GM13977 (cell line): ENCODE measurements at places on chromosomes 7 and 10.
A peak's percentile ranks its signal among the peaks of the same experiment; 100 is the strongest.

DNA sequence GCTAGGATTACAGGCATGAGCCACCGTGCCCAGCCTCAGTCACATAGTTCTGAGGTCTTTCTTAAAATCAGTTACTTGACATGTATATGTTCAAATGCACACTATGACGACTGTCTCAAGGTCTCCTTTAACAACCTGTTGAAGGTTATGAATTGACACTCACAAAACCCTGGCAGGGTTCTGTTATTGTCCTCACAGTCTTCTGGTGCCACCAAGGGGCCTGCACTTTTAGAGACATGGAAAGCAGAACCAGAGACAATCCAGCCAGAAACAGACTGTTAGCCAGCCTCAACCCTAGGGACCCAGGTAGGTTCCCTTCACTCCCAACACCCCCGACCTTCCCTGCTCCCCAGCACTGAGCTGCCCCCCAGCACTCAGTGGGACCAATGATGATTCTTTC lies 26.4 kb downstream of the TEX36 start:
- DNase-seq: no peak

- no peak for DNase-seq
These were observed 128.8 kb downstream of the LHPP start for GRCh38 chr10:124590216-124591122.

GRCh38 chr7:55508221-55509011 lies 63.9 kb downstream of the VOPP1 start:
- peak; percentile 54 for DNase-seq

- DNase-seq: no peak
These were observed 88.9 kb downstream of the GPR26 start for GRCh38 chr10:123755061-123755460.

GRCh38 chr7:134329614-134330346 lies 13.1 kb upstream of the SLC35B4 start:
- no peak for DNase-seq

DNA sequence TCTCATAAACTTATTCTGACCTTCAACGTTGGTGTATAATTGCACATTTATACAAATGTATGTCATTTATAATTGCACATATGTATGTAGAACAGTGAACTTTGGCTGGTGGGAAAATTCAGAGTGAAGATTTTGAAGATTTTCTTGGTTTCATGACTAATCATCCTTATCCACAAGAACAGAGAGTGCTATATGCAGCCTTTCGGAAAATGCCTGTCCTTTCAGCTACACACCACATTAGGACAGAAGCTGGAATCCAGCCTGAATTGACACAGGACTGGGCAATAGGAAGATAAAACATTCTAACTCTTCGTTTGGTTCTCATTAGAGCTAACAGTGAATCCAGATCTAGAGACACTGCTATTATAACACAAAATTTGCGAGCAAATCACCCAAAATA lies 166.2 kb downstream of the PDE1C start:
- DNase-seq: no peak

- no peak for DNase-seq
These were observed 264.5 kb downstream of the HDAC9 start for GRCh38 chr7:18760046-18760445.

DNA sequence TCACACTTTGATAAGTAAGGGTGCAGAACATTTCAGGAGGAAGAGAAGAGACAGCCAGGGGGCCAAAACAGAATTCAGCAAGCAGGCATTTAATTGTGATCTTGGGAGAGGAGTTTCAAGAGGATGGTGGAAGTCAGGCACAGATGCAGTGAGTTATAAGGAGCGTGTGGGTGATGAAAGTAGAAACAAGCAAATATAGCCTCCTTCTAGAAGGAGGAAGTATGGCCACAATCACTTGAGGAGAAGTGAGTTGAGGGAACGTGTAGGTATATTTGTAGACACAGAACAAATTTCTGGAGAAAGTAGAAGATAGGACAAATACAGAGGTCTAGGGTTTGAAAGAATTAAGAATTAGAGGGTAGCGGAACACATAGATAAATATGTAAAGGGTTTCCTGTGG lies 165.8 kb downstream of the CACNB2 start:
- no peak for DNase-seq

DNA sequence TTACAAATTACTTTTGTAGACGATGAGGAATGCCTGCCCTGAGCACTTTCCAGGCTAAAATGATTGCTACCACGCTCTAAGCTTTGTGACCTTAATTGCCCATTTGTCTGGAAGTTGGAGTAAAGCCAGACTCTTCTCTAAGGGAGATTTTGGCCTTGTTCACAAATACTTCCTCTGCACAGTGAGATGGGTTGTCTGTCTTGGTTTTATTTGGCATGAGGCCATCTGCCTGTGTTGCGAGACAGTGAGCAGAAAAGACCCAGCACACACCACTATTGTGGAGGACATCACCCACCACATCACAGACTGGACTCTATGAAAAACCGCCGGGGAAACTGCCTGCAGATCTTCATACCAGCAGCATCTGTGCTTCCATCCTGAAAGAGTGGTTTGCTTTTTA lies 138.4 kb downstream of the BICC1 start:
- no peak for DNase-seq

GRCh38 chr10:23528419-23528818 lies 89.5 kb downstream of the OTUD1 start:
- DNase-seq: no peak

- DNase-seq: no peak
These were observed 72.9 kb upstream of the GPR22 start for GRCh38 chr7:107396990-107397389.

DNA sequence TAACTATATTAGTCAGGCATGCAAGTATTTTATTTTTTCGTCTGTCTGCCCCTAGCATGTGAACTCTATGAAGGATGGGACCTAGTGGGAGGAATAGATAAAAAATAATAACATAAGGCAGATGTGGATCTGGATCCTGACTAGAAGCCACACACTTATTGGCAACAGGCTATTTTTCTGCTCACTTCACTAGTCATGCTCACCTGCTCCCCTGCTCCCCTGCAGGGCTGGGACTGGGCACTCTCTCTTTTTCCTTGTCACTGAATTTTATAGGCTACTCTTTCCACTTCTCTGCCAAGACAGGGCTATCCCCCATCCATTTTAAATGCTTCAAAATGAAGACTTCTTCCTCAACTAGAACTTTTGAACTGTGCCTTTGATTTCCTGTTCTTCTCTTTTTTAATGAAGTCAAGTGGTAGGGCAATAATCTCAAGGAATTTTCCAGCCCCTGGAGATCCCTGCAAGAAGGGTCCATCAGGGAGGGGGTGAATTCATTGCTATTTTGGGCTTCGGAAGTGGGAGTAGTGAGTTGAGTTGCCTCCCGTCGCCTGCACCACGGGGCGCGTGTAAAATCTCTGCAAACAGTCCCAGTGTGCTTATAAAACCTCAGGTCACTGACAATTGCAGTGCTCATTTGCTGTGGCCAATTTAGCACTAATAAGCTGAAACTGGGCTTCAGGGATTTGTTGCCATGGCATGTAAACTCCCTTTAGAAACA lies 156.7 kb upstream of the NPVF start:
- no peak for DNase-seq

DNA sequence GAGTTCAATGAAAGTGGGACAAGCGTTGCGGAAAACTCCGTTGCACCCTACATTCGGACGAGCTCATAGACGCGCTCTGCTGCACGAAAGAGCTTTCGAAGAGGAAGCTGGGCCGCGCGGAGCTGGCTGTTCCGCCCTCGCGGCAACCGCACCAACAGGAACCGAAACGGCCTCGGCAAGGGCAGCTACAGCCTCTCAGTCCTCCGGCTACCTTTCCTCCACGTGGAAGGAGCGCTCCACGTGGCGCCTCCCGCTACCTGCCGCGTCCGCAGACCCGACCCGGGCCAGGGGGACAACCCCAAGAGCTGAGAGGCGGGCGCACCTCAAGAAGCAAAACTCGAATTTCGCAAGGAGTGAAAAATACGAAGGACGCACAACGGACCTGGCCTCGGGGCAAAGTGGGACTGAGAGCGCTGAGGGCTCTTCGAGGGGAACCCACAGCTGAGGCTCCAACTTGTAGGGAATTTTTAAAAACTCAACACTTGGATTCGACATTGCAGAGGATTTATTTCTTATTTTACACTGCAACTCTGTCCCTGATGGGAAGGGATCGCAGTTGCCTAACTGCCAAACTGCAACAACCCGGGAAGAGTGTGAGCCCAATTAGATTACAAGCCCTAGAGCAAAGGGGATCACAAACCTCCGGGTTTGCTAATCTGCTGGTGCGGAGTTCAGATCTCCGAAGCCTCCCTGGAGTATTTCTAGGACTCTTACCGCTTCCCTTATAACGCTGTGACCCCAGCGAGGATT lies 1.4 kb downstream of the HPSE2 start:
- peak; percentile 87 for DNase-seq

DNA sequence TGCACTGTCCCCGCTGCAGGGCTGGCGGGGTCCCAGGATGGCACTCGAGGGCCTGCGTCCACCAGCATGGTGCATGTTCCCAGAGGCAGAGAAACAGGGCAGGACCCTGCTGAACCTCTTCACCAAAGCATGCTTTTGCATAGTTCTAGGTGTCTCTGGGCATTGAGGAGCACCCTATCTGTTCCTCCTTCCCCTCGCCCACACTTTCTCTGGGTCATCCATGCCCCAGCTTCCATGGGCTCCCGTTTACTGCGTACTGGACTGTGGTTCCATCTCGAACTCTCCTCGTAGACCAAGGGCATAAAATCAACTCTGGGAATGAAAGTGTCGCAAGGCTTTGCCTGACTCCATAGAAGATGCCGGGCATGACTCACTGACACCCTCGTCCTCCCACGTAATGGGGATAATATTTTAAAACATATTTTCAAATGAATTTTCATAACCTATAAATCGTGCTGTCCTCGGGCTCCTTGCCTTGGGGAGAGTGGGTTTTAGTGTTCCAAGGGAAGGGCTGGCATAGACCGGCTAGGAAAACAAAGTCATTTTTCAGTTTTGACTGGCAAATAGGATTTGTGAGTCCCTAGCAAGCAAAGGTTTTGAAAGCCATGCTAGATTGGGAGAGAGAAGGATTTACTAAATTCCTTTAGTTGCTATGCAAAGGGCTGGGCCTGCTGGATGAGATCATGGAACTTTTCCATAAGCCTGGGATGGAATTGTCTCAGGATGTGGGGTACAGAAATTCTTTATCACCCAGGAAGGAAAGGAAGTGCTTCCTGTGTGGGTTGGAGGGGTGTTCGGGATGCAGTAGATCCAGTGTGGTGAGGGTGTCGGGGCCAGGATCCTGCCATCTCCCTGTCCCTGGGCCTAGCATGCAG lies 498.7 kb upstream of the MKI67 start:
- no peak for DNase-seq
